ENCODE measurements at places on chromosomes 3 and 15. TPM values are rescaled to one million over a fixed set of nuclear protein-coding genes. Genes with fewer than 3 reads are reported as not detected.

GRCh38 chr15:69390575-69390974, 23.6 kb upstream of the KIF23 start:
- peak; percentile 12 for DNase-seq

- no peak for DNase-seq
Measured at GRCh38 chr3:123301331-123302184, 99.8 kb downstream of the SEC22A start.

Gene TRAIP
- total RNA-seq, result 0.75 TPM

Gene FSIP1
- not detected for total RNA-seq

Gene CHRD
- total RNA-seq, result 88.3 TPM

All from left lobe of liver (tissue), 2 donors.